ENCODE measurements at places on chromosomes 2 and 18.

GRCh38 chr2:190929919-190930318 lies 49.3 kb downstream of the GLS start:
- DNase-seq = no peak

DNA sequence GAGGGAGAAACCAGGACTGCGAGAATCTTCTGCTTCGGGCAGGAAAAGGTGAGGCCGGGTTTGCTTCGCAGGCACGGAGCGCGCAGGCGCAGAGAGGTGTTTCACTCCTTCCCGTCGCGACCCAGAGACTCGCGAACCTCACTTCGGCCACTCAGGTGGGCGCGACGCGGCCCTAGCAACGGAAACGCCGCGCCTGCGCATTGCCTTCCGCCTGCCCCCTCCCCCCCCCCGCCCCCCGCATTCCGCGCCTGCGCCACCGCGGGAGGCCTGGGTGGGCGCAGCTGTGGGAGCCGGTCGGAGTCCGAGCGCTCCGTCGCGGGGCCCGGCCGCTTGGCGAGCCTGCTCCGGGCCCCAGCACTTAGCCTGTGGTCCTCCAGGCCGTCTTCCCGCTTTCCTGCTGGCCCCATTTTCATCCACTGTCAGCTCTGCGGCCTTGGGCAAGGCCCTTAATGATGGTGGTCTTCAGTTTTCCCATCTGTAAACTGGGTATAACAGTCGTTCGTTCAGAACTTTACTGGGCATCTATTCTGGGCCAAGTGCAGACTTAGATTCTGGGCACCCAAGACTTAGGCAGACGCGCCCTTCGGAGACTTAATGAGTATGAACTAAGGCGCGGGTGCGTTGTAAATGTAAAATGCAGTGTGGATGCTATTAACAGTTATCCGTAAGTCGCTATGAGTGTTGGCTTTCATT lies 62.1 kb upstream of the ACKR3 start:
- DNase-seq = peak; percentile 88

DNA sequence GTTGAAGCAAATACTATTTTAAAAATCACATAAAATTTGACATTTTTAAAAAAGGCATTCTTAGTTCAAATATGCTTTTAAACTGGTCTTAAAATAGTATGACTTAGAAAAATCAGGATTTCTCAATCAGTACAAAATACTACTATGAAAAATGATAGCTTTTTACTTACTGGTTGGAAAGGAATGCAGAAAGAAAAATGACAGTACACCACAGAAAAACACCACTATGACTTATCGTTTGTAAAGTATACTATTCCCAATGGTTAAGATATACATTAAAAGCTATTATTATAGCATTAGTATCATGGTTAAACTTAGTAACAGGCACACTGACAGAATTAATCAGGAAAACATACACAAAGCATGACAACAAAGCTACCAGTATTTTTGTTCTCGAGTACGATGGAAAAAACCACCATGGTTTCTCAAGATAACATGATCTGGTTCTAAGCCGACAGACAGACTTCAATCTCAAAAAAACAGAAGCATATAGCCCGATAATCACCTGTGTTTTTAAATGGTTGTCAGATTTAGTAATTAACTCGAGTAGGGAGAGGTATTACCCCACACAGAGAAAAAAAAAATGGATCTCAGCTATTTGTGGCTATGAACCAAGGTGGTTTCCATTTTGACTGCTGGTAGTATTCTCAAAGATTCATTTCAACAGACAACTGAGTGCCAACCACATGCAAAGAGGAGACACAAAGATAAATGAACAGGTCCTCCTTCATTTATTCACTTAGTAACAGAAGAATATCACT lies 39.1 kb downstream of the CUL3 start:
- no peak for DNase-seq

GRCh38 chr2:148253685-148254084 lies 232.8 kb downstream of the MBD5 start:
- no peak for DNase-seq

DNA sequence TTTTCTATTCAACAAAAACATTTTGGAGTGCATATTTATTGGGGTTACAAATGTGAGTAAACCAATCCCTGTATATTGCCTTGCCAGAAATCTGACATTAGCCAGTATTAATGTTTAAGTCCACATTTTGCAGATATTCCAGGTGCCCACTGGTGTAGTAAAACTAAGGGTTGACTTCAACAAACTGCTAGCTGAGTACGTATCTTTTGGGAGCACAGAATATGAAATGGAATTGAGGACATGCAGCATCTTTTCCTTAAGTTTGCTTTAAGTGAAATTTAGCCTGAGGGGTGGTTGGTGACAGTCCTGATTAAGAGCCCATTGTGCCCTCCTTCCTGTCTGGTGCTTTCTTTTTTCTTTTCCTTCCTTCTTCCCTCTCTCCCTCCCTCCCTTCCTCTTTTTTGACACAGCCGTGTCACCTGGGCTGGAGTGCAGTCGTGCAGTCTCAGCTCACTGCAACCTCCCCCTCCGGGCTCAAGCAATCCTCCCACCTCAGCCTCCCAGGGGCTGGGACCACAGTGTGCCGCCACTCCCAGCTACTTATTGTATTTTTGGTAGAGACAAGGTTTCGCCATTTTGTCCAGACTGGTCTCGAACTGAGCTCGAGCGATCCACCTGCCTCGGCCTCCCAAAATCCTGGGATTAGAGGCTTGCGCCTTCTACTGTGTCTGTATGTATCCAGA lies 1.6 kb downstream of the NUP35 start:
- no peak for DNase-seq

DNA sequence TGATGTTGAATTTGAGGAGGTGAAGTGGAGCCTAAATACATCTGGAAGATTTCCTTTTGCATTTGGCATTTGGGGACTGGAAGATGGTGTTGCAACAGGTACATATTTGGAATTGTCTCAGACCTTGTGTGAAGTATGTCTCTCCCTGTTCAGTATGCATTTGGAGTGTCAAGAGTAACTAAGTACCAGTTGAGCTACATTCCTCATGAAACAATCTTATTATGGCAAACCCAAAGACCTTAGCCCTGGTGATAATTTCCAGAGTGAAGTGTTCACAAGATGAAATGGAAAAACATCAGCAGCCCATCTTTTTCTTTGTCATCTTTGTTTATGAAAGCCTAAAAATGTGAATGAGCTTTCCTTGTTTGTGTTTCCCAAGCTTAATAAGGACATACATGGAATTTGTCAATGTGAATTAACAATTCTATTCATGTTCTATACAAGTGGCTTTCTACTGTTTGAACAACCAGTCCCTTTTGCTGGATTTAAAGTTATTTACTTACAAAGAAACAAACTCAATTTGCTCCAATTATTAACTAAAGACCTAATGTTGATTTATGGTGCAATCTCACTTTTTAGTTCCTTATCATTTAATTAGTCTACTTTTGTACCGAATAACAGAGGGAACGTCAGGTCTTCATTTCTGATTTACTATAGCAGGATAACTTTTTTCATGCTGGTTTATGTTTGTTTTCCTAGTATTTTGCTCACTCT lies 42.1 kb upstream of the PPP1R1C start:
- no peak for DNase-seq

GRCh38 chr2:80102026-80102425 lies 202.5 kb downstream of the LRRTM1 start:
- no peak for DNase-seq

DNA sequence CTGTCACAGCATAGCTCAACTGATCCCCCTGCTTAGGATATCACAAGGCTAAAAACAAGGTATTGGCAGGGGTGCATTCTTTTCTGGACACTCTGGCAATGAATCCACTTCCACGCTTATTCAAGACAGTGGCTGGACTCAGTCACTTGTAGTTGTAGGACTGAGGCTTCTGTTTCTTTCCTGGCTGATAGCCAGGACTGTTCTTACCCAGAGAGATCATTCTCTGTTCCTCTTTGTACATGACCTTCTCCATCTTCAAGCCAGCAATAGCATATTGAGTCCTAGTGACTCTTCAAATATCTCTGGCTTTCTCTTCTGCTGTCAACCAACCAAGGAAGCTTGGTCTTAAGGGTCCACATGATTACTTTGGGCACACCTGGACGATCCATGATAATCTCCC lies 241.3 kb downstream of the RBM43 start:
- DNase-seq = no peak

DNA sequence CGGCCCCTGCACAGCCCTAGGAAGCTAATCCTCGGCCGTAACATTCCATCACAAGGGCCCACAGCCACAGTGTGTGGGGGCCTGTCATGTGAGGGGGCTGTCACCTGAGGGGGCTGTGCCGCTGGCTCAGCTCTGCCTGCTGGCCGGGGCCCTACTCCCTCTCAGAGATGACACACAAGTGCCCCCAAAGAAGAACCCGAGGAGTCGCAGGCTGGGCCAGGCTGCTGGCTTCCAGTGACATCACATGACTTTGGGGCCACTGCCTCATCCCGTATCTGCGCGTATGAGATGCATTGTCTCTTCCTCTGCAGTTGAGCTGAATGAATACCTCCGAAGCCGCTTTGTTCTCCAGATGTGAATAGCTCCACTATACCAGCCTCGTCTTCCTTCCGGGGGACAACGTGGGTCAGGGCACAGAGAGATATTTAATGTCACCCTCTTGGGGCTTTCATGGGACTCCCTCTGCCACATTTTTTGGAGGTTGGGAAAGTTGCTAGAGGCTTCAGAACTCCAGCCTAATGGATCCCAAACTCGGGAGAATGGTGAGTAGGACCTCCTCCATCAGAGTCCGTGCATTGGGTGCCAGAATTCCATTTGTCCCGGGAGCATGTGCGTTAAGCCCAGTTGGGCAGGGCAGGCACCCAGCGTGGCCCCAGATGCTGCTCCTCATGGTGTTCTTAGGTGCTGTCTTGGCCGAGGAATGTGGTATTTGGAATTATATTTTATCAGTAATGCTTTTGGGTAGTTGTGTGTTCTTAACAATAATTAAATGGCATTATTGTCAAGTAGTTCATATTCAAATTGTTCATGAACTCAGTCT lies at the start of gene CNDP1:
Gene CNDP1 (plus strand): TSS at position 351 of the 820 bp plus-strand sequence. CDS start 168 bp downstream, at position 519.
- peak; percentile 28 for DNase-seq

- no peak for DNase-seq
Observed at GRCh38 chr2:121969166-121969565, 213.7 kb downstream of the TSN start.

GRCh38 chr2:156322686-156323231 lies 9.8 kb downstream of the NR4A2 start:
- DNase-seq = no peak

- DNase-seq = peak; percentile 74
Observed at GRCh38 chr2:101387151-101387834, at the start of gene CREG2. TSS of gene CREG2 (minus strand) at chr2:101387503. CDS start at chr2:101387457, 46 bp downstream.
